ENCODE measurements at places on chromosomes 4 and X.
A peak's percentile ranks its signal among the peaks of the same experiment; 100 is the strongest.

- no peak overlapping the region for H3K27ac ChIP-seq
- peaks cover 86% of the 10 kb centered on the region for H3K4me1 ChIP-seq
- H3K4me3 ChIP-seq = no peak overlapping the region
- H3K36me3 ChIP-seq = no peaks in the 10 kb centered on the region
- no peak for DNase-seq
These were observed 84.5 kb downstream of the AFF1 start for GRCh38 chr4:87019246-87019791.

GRCh38 chr4:147518086-147518485 lies 37.2 kb downstream of the EDNRA start:
- peaks cover 35% of the 10 kb centered on the region for H3K4me1 ChIP-seq
- H3K4me3 ChIP-seq = no peak overlapping the region
- H3K36me3 ChIP-seq = no peaks in the 10 kb centered on the region

DNA sequence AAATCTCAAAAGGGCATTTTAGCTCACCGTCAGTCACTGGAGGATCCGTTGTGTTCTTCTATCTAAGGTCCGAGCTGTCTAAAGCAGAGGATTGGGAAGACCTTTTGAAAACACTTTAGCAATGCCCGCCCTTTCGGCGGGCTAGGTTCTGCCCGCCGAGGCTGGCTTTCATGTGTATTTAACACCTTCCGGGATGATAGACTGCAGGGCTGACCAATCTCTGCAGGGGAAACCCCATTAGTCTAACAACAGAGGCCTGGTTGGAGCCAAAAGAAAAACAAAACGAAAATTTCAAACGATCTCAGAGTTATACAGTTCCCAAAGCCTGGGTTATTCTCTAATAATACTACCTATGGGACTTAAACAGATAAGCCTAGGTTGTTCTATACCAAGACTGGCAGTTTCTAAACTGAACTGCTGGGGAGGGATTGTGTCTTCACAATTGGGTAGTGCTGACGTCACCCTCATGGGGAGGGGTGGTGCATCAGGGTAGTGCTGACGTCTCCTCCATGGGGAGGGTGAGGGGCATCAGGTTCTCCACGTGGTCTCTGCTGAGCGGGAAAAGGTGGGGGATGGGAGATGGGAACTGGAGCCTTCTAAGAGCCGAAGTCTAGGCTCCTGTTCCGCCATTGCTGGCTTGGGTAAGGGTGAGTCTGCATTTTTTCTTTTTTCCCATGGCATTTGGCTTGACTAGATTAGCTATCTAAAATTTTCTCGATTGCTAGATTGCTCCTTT lies 14.8 kb upstream of the CUL4B start:
- H3K4me3 ChIP-seq = no peak overlapping the region
- no peaks in the 10 kb centered on the region for H3K4me1 ChIP-seq
- DNase-seq = no peak
- H3K27ac ChIP-seq = no peak overlapping the region
- H3K36me3 ChIP-seq = no peaks in the 10 kb centered on the region

DNA sequence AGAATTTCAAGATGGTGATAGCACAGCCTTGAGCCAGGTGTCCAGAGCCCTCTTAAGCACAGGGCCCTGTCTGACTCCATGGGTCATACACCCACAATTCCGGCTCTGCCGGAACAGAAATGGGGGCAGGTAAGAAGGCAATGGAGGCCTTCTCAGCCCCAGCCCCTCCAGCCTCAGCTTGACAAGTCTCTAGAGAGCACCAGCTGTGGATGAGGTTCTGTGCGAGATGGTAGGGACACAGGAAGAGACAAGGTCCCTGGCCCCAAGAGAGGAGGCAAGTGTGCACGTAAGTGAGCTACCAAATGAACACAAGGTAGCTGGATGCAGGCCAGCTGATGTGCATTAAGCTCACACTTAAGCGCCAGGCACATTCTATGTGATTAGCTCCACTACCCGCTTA lies 2.4 kb upstream of the PRRG3 start:
- no peaks in the 10 kb centered on the region for H3K36me3 ChIP-seq
- peaks cover 6% of the 10 kb centered on the region for H3K27me3 ChIP-seq
- DNase-seq = no peak
- no peaks in the 10 kb centered on the region for H3K4me1 ChIP-seq
- H3K4me3 ChIP-seq = no peak overlapping the region
- H3K27ac ChIP-seq = no peak overlapping the region

DNA sequence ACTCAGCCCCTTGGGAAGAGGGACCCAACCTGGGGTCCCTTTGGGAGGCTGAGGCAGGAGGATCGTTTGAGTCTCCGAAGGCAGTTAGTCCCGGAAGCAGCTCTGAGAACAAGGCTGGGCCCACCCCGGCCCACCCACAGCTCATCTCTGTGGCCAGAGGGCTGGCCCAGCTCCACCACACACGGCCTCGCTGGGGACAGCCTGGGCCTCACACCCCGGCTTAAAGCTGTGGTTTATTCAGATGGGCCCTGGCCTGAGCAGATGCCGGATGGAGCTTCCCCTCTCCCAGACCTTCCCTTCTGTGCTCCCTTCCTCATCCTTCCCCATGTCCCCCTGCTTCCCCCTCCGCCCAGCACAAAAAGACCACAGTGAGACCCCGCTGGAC lies 54.4 kb downstream of the FAM53A start:
- no peak for DNase-seq
- no peaks in the 10 kb centered on the region for H3K36me3 ChIP-seq
- no peaks in the 10 kb centered on the region for H3K4me1 ChIP-seq
- H3K4me3 ChIP-seq = no peak overlapping the region

DNA sequence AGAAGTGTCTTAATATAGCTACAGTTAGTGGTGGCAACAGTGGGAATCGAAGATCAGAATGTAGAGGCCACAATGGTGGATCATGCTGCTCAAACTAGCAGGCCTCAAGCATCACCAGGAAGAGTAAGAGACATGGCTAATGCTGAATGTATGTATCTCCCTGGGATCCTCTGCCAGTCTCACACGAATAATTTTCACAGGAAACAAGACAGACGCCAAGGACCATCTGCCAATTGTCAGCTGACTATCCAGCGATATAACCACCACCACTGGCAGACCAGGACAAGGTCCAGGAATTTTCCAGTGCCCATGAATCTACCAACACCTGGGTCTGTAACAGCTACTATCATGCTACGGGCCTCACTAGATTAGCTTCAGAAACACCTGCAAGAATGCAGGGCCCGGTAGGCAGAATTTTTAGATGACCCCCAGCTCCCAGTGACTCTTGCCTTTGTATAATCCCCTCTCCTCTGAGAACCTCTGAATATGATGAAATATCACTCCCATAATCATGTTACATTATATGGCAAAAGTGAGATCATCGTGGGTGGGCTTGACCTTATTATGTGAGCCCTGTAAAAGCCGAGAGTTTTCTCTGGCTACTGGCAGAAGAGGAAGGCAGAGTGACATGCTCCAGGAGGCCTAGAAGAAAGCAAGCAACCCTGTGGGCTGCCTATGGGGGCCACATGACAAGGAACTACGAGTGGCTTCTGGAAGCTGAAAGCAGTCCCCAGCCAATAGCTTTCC lies 429.8 kb downstream of the BCOR start:
- no peaks in the 10 kb centered on the region for H3K27me3 ChIP-seq
- H3K27ac ChIP-seq = no peak overlapping the region
- no peak for DNase-seq
- H3K4me1 ChIP-seq = no peaks in the 10 kb centered on the region
- H3K4me3 ChIP-seq = no peak overlapping the region
- H3K36me3 ChIP-seq = no peaks in the 10 kb centered on the region

DNA sequence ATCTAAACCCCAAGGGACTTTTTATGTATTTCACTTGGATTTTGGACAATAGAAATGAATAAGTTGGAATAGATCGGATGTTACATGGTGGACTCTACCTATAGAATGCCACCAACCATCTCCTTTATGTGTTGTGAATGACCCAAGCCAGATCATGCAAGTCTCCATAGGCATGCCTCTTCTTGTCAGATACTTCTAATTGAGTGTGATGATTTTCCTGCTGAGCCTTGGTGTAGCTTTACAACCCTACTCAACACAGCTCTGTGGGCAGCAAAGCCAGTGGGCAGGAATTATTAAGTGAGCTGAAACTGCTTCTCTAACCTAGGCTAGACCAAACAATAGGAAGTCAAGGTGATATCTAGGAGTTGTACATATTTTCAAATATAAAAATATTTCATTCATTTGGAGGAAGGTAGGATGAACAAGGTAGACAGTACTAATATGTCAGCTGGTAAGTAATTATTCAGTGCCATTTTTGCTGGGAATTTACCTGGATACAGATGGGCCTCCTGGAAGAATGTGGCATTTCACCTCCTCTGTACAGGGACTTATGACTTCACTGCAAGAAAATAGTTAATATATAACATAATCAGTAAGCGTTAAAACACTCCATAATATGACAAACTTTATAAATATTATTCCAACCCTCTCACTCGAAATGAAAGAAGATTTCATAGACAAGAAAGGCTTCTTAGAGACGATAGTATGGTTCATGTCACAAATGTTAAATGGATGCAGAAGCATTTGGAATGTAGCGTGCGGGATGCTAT lies 298.0 kb upstream of the FAT1 start:
- DNase-seq = no peak
- H3K4me3 ChIP-seq = no peak overlapping the region
- no peaks in the 10 kb centered on the region for H3K27me3 ChIP-seq

GRCh38 chrX:23334521-23334847 lies 165 bp upstream of the PTCHD1 start:
- no peak for DNase-seq
- no peaks in the 10 kb centered on the region for H3K4me1 ChIP-seq
- no peak overlapping the region for H3K27ac ChIP-seq
- H3K4me3 ChIP-seq = peak overlapping the region; percentile 40
- H3K27me3 ChIP-seq = peaks cover 41% of the 10 kb centered on the region

- no peak overlapping the region for H3K4me3 ChIP-seq
- no peak overlapping the region for H3K27ac ChIP-seq
- H3K27me3 ChIP-seq = no peaks in the 10 kb centered on the region
- no peak for DNase-seq
These were observed 31.2 kb downstream of the SLITRK2 start for GRCh38 chrX:145848857-145849256.

DNA sequence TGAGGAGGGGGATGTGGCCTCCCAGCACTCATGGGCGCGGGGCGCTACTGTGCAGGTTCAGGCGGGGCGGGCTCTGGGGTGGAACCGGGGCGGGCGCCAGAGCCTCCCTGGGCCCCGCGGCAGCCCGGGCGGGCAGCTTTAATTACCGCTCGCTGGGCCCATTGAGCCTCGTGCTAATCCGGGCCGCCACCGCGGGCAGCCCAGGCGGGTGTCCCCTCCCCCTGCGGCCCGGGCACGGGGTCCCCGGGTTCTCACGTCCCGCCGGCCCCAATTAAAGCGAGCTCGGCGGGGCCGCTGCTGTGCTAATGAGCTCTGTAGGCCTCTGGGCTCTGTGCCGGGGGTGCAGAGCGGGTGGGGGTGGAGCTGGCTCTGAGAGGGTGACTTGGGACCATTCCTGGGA lies 22.8 kb upstream of the FGFR3 start:
- peaks cover 35% of the 10 kb centered on the region for H3K27me3 ChIP-seq
- DNase-seq = no peak
- no peak overlapping the region for H3K4me3 ChIP-seq
- peaks cover 9% of the 10 kb centered on the region for H3K4me1 ChIP-seq

GRCh38 chr4:14743601-14744000 lies 258.7 kb upstream of the CPEB2 start:
- H3K4me3 ChIP-seq = no peak overlapping the region
- no peak overlapping the region for H3K27ac ChIP-seq
- DNase-seq = no peak
- no peaks in the 10 kb centered on the region for H3K36me3 ChIP-seq

DNA sequence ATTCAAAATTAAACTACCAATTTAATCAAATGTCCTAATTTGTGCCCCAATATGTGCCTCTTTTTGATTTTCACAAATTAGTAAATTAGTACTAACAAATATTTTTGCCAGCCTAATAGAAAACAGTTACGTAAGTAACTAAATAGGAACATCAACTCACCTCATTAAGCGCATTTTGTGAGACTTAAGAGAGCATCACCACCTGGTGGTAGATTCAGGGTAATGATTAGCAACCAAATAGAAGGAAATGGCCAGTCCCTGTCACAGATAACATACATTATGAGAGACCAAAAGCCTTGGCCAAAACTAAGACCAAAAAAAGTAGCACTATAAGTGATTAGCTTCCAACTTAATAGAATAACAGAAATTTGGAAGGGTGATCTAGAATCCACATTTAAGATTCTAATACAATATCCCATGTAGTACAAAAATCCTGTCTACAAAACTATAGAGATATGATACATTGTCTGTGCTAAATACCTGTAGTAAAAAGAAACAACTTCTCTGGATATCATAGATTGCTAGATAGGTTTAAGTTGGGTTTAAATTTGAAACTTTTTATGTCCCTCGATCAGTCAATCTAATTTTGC lies 46.7 kb downstream of the C4orf46 start:
- no peaks in the 10 kb centered on the region for H3K36me3 ChIP-seq
- H3K27me3 ChIP-seq = no peaks in the 10 kb centered on the region
- no peak overlapping the region for H3K27ac ChIP-seq
- no peaks in the 10 kb centered on the region for H3K4me1 ChIP-seq
- no peak overlapping the region for H3K4me3 ChIP-seq
- DNase-seq = peak; percentile 19

GRCh38 chrX:69740317-69740716 lies 124.4 kb downstream of the EDA start:
- no peaks in the 10 kb centered on the region for H3K36me3 ChIP-seq
- no peaks in the 10 kb centered on the region for H3K4me1 ChIP-seq
- no peak overlapping the region for H3K27ac ChIP-seq
- no peaks in the 10 kb centered on the region for H3K27me3 ChIP-seq
- H3K4me3 ChIP-seq = no peak overlapping the region
- no peak for DNase-seq

GRCh38 chr4:19309378-19309777 lies 942.3 kb upstream of the SLIT2 start:
- no peaks in the 10 kb centered on the region for H3K36me3 ChIP-seq
- no peak overlapping the region for H3K4me3 ChIP-seq
- no peak for DNase-seq

All from heart right ventricle (tissue), 16 donors.